Natural killer cell (primary cell): ENCODE measurements at places on chromosomes 12 and 14. TPM values are rescaled to one million over a fixed set of nuclear protein-coding genes. Genes with fewer than 3 reads are reported as not detected.
A peak's percentile ranks its signal among the peaks of the same experiment; 100 is the strongest.

The DUSP16 gene
- 6.9 TPM for total RNA-seq

The GSC gene
- total RNA-seq: 2.1 TPM

The NR2C1 gene
- 41.4 TPM for total RNA-seq

The SYNDIG1L gene
- not detected for total RNA-seq

The STYK1 gene
- total RNA-seq: 2.4 TPM

The ACRBP gene
- total RNA-seq: 4.7 TPM

The DNAJC22 gene
- total RNA-seq: not detected

The ANAPC5 gene
- 171 TPM for total RNA-seq

GRCh38 chr12:70754330-70754741, 117.1 kb upstream of the PTPRB start:
- DNase-seq: no peak

DNA sequence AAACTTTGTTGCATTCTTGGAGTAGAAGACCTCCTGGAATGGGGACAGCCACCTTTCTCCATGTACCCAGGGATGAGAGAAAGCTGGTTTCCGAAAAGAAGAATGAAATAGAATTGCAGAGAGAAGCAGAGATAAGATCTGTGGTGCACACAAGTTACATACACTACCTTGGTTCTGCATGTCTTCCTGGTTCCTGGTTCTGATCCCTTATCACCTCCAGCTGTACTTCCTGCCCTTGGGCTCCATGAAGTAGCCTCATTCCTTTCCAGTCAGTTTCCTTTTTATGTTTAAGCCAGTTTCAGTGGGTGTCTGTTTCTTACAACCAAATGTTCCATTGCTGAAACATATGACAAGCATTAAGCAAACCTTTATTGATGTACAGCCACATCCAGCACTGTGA, 69.3 kb downstream of the FBXW8 start:
- no peak for DNase-seq

- peak; percentile 28 for DNase-seq
These were observed 16.4 kb downstream of the LRCOL1 start for GRCh38 chr12:132593938-132594358.

GRCh38 chr12:123083661-123084571, 67.0 kb downstream of the PITPNM2 start:
- no peak for DNase-seq

DNA sequence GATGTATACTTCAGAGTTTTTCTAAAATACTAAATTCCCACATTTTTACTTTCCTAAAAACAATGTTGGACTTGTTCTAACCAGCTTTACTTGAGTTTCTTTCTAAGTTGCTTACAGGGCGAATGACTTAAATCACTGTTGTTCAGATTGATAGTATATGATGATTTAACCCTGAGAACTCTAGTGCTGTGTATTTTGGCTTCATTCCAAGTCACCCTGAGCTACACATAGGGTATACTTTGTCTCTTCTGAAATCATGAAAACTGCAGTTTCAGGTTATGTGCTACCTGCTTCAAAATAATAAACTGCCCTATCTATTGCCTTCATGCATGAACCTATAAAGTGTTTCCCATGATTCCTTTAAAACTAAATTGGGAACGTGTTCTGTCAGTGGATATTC, 162.5 kb upstream of the PDE3A start:
- no peak for DNase-seq

DNA sequence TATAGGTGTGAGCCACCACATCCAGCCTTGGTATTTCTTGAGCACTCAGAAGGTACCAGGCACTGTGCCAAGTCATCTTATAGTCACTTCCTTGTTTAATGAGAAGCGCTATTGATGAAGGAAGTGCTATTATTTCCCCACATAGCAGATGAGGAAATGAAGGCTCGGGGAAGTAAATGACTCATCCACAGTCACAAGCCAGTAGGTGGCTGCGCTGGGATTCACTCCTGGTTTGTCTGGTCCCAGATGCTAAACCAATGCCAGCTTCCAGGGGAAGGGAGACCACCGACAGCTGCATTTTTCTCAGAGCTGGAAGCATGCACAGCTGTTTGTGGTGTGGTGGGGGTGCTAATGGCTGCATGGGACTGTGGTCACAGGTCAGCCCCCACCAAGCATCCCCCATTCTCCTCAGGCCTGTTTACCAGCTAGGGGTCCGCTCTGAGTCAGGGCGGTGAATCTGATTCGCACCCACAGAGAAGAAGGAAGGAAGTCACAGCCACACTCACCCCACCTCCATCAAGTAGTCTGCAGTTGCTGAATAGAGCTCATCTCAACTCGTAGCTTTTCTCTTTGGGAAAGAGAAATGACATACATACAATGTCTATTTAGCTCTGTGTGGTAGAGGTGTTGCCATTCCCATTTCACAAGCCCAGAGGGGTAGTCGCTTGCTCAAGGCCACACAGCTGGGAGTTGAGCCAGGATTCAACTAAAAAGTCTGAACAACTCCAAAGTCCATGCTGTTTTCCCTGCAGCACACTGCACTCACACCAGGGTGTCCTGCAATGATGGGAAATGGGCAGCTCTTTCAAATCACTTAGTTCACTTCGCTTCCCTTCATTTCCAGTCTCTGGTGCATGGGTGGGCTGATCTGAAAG, 6.3 kb upstream of the LTBP2 start:
- DNase-seq: peak; percentile 86

GRCh38 chr14:75531660-75532317, 9.5 kb downstream of the BATF start:
- no peak for DNase-seq

- DNase-seq: peak; percentile 44
These were observed 145.4 kb upstream of the ABCD2 start for GRCh38 chr12:39764944-39765560.

DNA sequence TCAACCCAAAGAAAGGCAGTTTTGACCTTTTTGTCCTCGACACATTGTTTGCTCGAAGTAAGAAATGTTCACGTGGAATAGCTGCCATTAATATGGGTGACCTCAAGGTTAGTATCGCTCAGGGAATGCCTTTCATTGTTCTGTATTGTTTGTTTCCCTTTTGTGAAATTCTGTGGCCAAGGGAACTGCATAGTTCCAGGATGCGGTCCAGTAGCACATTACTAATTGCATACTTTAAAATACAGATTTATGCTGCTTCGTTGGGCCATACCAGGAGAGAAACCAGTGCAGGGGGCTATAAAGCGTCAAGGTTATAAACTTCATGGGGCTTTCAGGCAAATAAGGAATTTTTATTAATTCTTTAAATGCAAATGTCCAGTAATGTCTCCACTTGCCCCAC, 73.3 kb upstream of the USP44 start:
- DNase-seq: no peak
